ENCODE measurements at places on chromosomes 4 and X. TPM values are rescaled to one million over a fixed set of nuclear protein-coding genes. Genes with fewer than 3 reads are reported as not detected.

The PABPC5 gene
- 1.4 TPM for polyA plus RNA-seq

The LRIT3 gene
- polyA plus RNA-seq = 0.07 TPM

The BST1 gene
- 9.8 TPM for polyA plus RNA-seq

The WAS gene
- polyA plus RNA-seq = 1.5 TPM

The DMD gene
- 49.5 TPM for polyA plus RNA-seq

The TRPC3 gene
- 0.09 TPM for polyA plus RNA-seq

The PRDM5 gene
- polyA plus RNA-seq = 2.4 TPM

The OTC gene
- polyA plus RNA-seq = 0.18 TPM

The ABCB7 gene
- 15.6 TPM for polyA plus RNA-seq

The TAF7L gene
- polyA plus RNA-seq = not detected

The FMR1NB gene
- polyA plus RNA-seq = not detected

The PRRG3 gene
- 0.27 TPM for polyA plus RNA-seq

The PYURF gene
- 97.9 TPM for polyA plus RNA-seq

DNA sequence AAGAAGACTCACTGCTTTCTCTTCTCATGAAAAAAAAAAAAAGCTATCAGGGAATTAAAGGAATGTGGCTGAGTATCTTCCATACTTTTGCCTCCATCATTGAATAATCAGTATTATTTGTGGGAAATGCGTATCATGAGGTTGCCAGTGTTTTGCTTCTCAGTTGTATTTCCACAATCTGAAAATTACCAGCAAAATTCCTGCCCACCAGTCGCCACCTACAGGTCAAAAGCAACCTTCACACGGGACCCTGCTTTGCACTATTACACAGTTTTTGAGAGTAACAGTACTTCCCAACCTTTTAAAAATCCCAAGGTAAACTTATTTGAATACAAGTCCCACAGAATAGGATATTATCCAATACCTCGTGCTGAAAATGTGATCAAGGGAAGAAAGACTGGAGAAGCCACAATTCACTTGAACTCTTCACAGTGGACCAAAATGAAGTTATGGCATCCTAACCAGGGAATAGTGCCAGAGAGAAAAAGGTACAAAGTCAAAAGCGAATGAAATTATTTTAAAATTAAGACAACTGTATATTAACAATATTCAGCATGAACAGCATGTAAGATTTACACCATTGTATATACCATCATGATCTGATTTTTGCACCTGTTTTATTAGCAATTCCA lies 30.4 kb downstream of the PGRMC1 start:
- DNase-seq = no peak

GRCh38 chr4:38106311-38106710 lies 146.1 kb downstream of the PTTG2 start:
- no peak for DNase-seq

GRCh38 chr4:111945014-111945413 lies 200.2 kb upstream of the FAM241A start:
- no peak for DNase-seq

GRCh38 chr4:141548791-141549190 lies 87.6 kb upstream of the IL15 start:
- DNase-seq = no peak

GRCh38 chr4:2924286-2924685 lies 38.9 kb downstream of the NOP14 start:
- peak; percentile 19 for DNase-seq

DNA sequence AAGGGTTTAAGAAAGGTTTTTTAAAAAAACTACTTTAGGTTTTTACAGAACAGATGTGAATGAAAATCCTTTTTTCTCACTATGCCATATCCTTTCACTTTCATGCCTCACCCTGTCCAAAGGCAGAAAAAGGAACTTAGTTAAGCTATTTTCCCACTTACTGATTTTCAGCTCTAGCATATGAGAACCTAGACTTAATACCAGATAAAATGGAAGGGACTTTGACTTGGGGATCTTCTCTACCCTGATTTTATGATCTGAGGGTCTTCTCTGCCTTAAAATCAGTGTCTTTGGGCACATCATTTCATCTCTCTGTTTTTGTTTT lies 42.4 kb downstream of the FNIP2 start:
- no peak for DNase-seq

DNA sequence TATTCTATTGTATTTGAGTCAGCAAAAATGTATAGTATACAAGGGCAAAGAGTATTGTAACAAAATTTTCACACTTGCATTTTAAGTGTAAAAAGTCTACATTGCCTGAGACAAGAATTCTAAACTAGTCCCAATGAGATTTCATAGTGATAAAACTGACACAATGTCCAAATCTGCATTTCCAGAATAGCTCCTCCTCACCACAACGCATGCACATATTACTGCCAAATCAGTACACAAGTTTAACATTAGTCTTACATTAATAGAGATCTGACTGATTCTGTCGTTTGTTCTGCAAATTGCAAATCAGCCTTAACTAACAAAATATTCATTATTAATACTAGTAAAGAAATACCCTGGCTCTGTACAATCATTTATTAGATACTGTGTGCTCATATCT lies 222.2 kb upstream of the NEIL3 start:
- no peak for DNase-seq

GRCh38 chrX:123108513-123109427 lies 75.3 kb upstream of the GRIA3 start:
- no peak for DNase-seq

- DNase-seq = no peak
Measured at GRCh38 chr4:123671636-123672404, 275.2 kb downstream of the SPRY1 start.

DNA sequence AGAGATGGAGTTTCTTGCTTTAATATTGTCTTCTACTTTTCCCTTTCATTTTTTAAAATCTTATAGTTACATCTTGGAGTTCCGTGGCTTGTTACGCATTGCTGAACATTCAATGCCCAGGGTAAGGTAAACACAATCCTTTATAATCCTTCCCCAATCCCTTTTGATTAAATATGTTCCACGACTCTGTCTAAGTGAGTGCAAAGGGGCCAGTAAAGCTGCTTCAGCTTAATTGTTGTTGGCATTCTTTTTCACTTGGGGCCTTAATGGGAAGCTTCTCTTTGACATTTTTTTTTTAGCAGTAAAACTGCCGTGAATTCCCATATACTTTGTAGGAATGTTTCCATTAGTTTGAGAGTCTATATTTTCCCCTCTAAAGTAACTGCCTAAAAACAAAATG lies 1028.1 kb downstream of the C4orf33 start:
- no peak for DNase-seq

DNA sequence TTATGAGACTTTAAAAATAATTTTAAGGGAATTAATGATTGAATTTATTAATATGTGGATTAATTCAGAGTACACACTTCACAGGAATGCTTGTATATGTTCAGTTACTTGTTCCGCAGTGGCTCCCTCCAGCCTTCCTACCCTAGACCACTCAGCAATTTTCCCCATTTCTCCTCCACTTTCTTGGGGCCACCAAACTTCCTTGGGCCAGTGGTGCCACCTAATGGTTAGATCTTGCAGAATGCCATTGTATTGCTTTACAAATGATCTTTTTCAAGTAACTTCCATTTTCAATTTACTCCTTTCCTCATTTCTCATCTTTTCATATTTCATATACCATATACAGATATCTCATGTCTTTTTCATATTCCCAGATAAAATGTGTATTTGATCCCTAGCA lies 3.6 kb upstream of the RNF175 start:
- no peak for DNase-seq

DNA sequence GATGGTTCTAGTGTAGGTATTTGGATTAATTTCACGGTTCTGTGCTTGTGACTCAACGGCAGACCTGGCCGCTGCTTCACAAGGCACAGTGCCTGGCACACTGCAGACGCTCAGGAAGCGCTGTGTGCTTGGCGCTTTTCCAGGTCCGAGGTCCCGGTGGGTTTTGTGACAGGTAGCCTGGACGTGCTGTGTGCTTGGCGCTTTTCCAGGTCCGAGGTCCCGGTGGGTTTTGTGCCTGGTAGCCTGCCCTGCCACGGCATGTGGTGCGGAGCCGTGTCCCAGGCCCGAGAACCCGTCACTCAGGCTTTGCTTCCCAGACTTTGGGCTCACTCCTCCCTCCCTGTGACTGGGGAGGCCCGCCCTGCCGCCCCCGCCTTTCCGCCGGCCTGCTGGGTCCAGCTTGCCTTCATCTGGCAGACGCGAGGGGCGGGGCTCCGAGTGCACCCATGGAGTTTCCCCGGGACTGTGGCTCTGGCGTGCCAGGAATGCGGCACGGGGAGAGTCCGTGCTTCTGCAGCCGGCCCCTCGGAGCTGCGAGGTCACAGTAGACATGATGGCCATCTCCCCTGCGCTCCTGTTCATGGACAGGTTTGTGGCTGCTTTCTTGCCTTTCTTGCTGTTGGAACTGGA lies 44.2 kb downstream of the TBC1D14 start:
- peak; percentile 92 for DNase-seq

DNA sequence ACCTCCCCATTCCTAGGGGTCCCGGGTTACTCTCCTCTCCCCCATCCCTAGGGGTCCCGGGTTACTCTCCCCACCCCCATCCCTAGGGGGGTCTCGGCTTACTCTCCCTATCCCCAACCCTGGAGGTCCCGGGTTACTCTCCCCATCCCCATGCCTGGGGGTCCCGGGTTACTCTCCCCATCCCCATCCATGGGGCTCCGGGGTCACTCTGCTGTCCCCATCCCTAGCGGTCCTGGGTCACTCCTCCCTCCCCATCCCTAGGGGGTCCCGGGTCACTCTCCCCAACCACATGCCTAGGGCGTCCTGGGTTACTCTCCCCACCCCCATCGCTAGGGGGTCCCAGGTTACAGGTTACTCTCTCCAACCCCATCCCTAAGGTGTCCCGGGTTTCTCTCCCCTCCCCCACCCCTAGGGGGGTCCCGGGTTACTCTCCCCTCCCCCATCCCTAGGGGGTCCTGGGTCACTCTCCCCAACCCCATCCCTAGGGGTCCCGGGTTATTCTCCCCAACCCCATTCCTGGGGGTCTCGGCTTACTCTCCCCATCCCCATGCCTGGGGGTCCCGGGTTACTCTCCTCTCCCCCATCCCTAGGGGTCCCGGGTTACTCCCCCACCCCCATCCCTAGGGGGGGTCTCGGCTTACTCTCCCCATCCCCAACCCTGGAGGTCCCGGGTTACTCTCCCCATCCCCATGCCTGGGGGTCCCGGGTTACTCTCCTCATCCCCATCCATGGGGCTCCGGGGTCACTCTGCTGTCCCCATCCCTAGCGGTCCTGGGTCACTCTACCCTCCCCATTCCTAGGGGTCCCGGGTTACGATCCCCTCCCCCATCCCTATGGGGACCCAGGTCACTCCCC lies 821 bp downstream of the ASMTL start:
- peak; percentile 54 for DNase-seq

DNA sequence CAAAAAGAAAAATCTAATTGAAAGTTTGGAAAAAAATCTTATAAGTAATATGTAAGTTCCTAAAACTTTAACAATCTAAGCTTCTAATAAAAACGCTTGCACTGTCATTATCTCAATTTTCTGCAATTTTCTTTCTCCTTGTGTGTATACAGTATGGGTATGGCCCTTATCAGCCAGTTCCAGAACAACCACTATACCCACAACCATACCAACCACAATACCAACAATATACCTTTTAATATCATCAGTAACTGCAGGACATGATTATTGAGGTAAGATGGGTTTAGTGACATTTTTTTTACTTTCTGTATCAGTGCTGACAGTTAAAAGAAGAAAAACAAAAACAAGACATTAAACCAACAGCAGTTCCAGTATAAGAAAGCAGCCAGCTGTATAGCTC lies 4.9 kb downstream of the STATH start:
- DNase-seq = no peak

- DNase-seq = peak; percentile 47
Measured at GRCh38 chrX:68658530-68658929, 11.1 kb downstream of the STARD8 start.

DNA sequence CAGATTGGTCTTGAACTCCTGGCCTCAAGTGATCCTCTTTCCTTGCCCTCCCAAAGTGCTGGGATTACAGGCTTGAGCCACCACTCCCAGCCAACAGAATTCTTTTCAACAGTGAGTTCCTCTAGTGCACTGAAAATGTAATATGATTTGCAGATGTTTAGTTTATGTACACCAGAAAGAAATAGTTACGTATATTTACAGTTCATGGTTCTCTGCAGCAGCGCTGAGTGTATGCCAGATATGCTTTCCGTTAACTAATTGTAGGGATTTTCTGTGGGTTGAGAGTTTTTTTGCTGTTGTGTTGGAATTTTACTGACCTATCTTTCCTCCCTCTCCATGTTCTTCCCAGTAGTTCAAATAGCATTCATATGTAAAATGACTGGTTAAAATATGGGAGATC lies 44.0 kb downstream of the GAB1 start:
- no peak for DNase-seq

GRCh38 chrX:426881-427280 lies 40.2 kb upstream of the PPP2R3B start:
- DNase-seq = no peak
